Activated T-helper 1 cell treated with anti-CD3 and anti-CD28 coated beads, Interleukin-12 subunit alpha, Interleukin-12 subunit beta, Interleukin-2, Interleukin-4 antibody, amounts not matched to agents 30 ng/mL and 10 ng/mL and 1 ng/mL, durations not matched to agents 14 hours and 24 hours and 36 hours (primary cell): ENCODE measurements at places on chromosomes 13 and 19.

GRCh38 chr19:49200238-49200862, 42.8 kb downstream of the TRPM4 start:
- no peak for DNase-seq

DNA sequence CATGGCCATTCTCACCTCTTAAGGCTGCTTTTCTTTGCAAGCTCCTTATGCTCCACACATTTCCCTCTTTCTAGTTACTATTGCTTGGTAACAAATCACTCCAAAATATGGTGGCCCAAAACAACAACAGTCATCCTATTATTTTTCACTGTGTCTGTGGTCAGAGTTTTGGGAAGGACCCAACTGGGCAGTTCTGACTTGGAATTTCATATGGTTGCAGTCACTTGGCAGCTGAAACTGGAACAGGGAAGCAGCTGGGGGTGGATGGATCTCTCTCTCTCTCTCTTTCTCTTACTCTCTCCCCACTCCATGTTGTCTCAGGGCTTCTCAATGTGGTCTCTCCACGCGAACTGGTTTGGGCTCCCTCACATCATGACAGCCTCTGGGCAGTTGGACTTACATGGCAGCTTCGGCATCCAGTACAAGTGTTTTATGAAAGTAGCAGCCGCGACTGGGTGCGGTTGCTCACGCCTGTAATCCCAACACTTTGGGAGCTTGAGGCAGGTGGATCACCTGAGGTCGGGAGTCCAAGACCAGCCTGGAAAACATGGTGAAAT, 39.6 kb downstream of the NUMBL start:
- DNase-seq: no peak

- no peak for DNase-seq
These were observed 9.1 kb downstream of the SPINT2 start for GRCh38 chr19:38273499-38273898.

GRCh38 chr13:76035711-76036110, 399.6 kb downstream of the LMO7 start:
- DNase-seq: no peak

- no peak for DNase-seq
These were observed 146.8 kb downstream of the STK24 start for GRCh38 chr13:98429977-98430736.

GRCh38 chr19:13094771-13095392, 7.8 kb downstream of the LYL1 start:
- no peak for DNase-seq

- peak; percentile 56 for DNase-seq
These were observed 1.2 kb upstream of the KLF16 start for GRCh38 chr19:1864480-1865171.

- no peak for DNase-seq
These were observed 328.5 kb downstream of the KLF5 start for GRCh38 chr13:73387318-73387717.

GRCh38 chr13:85590231-85590931, 208.8 kb downstream of the SLITRK6 start:
- DNase-seq: no peak

GRCh38 chr19:8490873-8491272, 11.6 kb downstream of the PRAM1 start:
- DNase-seq: no peak

DNA sequence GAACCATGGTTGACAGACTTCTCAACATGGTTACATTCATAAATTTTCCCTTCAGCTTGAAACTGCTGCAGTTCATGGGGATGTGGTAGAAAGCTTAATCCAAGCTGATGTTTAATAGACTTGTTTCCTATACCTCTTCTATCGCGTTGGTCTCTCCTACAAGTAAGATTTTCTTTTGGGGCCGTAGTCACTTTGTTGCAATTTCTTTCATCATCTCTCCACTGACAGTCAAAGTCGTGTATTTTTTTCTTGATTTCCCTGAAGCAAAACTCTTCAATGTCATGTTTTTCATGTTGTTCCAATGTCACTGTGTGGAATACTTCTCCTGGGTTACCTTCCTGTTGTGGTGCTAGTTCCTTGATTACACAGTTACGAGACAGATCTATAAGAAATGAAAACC, 6.3 kb upstream of the ZNF160 start:
- no peak for DNase-seq
